Adrenal gland (tissue), 19 donors: ENCODE measurements at places on chromosomes 16 and 17. TPM values are rescaled to one million over a fixed set of nuclear protein-coding genes. Genes with fewer than 3 reads are reported as not detected.

- H3K27ac ChIP-seq, result no peak overlapping the region
- no peaks in the 10 kb centered on the region for H3K36me3 ChIP-seq
- H3K4me1 ChIP-seq, result no peaks in the 10 kb centered on the region
- H3K4me3 ChIP-seq, result no peak overlapping the region
- no peaks in the 10 kb centered on the region for H3K27me3 ChIP-seq
- DNase-seq, result no peak
These were observed 22.4 kb upstream of the DYNLRB2 start for GRCh38 chr16:80518436-80518835.

Gene CIITA
- 21.7 TPM for total RNA-seq

DNA sequence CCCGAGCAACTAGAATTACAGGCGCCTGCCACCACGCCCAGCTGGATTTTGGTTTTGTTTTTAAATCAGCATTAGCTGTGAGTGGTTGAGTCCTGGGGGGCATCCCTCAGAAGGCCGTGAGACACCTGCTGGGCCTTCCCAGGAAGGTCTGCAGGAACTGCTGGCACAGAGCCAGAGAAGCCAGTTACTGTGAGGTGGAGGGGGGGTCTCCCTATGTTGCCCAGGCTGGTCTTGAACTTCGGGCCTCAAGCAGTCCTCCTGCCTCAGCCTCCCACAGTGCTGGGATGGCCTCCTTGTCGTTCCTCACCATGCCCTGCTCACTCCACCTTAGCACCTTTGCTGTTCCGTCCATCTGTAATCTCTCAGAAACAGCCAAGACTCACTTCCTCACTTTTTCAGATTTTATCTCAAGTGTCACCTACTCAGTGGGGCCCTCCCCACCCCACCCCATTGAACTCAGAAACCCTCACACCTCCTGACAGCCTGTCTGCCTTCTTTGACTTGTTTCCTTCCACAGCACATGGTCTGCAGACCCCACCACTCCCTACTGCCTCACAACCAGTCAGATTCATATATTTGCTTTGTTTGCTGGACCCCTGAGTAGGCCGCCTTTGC lies 62.3 kb downstream of the WSB1 start:
- no peak for DNase-seq
- no peaks in the 10 kb centered on the region for H3K36me3 ChIP-seq
- H3K4me3 ChIP-seq, result no peak overlapping the region
- H3K4me1 ChIP-seq, result peaks cover 16% of the 10 kb centered on the region

- no peak for DNase-seq
- H3K27ac ChIP-seq, result no peak overlapping the region
- peaks cover 9% of the 10 kb centered on the region for H3K4me1 ChIP-seq
These were observed 31.0 kb downstream of the PSMD12 start for GRCh38 chr17:67335245-67335835.

GRCh38 chr16:88628512-88628974 lies 9.8 kb upstream of the IL17C start:
- peaks cover 6% of the 10 kb centered on the region for H3K4me1 ChIP-seq
- H3K36me3 ChIP-seq, result no peaks in the 10 kb centered on the region
- H3K4me3 ChIP-seq, result no peak overlapping the region
- DNase-seq, result peak; percentile 85

DNA sequence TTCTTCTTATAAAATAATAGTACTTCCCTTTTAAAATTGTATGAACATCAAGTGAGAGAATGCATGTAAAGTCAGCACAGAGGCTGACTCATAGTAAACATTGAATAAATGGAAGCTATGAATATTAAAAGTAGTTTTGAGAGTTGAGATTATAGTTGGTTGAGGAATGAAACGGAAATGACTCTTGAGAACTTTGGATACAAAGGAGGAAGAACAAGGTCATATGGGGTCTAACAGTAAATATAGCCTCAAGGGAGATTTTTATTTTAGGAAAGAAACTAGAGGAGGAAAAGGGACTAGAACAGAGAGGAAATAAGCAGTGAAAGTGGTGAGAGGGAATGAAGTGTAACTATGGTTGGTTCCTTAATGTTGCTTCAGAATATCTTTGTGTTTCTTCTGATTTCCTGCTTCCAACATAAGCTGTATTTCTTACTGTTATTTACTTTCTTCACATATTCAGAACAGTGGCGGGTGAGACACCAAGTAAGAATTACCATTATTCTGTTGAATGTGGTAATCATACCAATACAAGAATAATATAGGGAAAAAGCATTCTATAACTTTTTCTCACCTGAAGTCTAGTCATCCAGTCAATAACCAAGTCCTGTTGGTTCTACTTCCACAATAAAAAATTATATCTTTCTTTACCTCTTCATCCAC lies 165.1 kb downstream of the CHD9 start:
- H3K36me3 ChIP-seq, result peaks cover 17% of the 10 kb centered on the region
- peaks cover 71% of the 10 kb centered on the region for H3K4me1 ChIP-seq
- H3K4me3 ChIP-seq, result no peak overlapping the region

- no peak overlapping the region for H3K4me3 ChIP-seq
- no peak overlapping the region for H3K27ac ChIP-seq
- H3K27me3 ChIP-seq, result no peaks in the 10 kb centered on the region
- DNase-seq, result no peak
These were observed 142.5 kb upstream of the HS3ST2 start for GRCh38 chr16:22671301-22672076.

GRCh38 chr17:57632294-57632693 lies 112.8 kb downstream of the CCDC182 start:
- H3K36me3 ChIP-seq, result no peaks in the 10 kb centered on the region
- H3K4me3 ChIP-seq, result no peak overlapping the region
- H3K27ac ChIP-seq, result no peak overlapping the region
- no peaks in the 10 kb centered on the region for H3K27me3 ChIP-seq

DNA sequence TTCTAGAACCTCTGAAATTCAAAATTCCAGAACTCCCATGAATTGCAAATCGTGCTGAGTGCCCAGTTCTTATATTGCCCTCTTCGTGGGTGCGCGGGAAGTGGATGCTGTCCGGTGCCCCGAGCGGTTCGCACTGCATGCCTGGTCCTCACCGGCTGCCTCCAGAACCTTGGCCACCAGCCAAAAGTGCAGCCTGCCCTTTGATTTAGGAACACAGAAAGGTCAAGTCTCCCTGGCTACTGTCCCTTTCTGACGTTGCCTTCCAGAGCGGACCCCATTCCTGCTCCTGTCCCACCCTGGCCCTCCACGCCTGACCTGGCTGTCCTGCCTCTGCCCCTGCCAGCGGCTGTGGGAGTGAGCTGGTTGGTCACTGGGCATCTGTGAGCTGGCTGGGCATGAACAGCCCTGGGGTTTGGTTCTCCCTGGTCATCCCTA lies 9.7 kb downstream of the NEUROD2 start:
- H3K4me1 ChIP-seq, result peaks cover 16% of the 10 kb centered on the region
- H3K4me3 ChIP-seq, result no peak overlapping the region
- DNase-seq, result no peak
- peaks cover 86% of the 10 kb centered on the region for H3K27me3 ChIP-seq
- no peaks in the 10 kb centered on the region for H3K36me3 ChIP-seq

Gene DNAAF8
- total RNA-seq, result 3.3 TPM

Gene PPP4C
- 85.9 TPM for total RNA-seq

DNA sequence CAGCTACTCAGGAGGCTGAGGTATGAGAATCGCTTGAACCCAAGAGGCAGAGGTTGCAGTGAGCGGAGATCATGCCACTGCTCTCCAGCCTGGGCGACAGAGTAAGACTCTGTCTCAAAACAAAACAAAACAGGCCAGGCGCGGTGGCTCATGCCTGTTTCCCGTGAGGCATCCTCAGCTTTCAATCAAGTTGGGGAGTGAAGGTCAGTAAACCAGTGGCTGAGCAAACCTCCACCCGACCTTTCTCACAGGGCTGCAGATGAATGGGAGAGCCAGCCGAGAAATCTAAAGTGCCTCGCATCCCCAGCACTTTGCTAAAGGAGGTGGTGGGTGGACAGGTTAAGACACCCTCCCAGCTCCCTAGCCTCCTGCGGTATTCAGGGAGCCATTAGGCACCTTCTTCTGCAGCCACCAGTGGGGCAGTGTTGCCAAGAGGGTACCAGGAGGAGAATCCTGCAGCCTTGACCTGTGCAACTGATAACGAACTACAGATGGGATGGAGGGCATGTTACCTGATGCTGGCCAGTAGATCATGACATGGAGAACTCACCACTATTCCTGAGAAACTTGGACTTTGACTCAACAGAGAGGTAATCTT lies 59.0 kb downstream of the KPNA2 start:
- DNase-seq, result no peak
- no peak overlapping the region for H3K4me3 ChIP-seq
- no peaks in the 10 kb centered on the region for H3K4me1 ChIP-seq
- H3K27me3 ChIP-seq, result no peaks in the 10 kb centered on the region

DNA sequence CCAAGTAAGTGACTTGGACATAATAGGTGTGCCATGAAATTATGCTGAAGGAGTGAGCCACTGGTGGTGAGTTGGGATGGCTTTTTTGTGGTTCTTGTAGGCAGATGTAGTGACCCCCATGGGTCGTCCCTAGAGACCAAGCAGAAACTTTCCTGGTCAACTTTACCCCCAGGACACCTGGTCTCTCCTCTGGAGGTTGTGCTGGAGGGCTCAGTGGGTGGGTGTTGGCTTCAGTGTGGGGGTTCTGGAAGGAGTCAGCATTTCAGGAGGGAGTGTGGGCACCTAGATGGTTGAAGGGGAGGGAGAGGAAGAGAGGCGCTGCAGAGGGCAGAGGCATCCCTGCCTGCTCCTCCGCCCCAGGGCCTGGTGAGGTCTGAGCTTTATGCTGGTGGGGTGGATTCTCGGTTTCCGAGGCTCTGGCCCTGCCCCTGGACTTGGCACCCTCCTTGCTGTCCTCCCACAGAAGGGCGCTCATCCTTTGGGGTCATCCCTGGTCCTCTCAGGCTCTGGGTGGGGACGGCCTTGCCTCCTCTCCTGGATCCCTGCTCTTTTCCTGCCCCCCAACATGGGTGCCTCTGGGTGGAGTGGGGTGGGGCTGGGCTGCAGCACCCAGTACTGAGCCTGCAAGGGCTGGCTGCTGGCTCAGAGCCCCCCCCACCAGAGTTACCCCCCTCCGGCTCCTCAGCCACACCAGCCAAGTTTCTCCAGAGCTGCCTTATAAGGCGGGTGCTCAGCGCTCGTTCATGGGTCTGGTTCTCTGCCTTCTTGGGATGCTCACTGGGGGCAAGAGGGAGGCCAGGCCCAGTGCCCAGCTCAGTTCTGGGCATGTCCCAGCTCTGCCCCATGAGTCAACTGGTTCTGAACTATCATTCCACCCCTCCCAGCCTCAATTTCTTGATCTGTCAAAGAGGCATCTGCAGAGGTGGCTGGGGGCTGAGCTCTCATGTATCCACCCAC lies 266.8 kb downstream of the SEC14L1 start:
- peaks cover 9% of the 10 kb centered on the region for H3K4me1 ChIP-seq
- H3K27me3 ChIP-seq, result no peaks in the 10 kb centered on the region
- peak overlapping the region; percentile 37 for H3K27ac ChIP-seq
- H3K4me3 ChIP-seq, result no peak overlapping the region
- H3K36me3 ChIP-seq, result peaks cover 12% of the 10 kb centered on the region

DNA sequence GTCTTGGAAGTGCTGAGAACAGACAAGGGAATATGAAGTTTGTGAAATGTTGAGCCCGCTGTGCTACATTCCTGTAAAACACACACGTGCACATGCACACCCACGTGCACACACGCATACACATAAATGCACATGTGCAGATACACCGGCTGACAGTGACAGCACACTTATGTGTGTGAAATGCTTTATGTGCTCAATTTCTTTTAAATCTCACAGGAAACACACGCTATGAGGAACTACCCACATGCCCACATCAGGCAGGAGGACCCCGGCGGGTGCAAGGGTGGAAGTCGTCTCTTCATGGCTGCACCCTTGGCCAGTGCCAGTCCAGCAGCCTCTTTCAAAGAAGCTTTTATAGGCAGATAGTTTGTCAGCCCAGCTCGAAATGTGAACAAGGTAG lies 561 bp upstream of the WFDC1 start:
- H3K27me3 ChIP-seq, result no peaks in the 10 kb centered on the region
- H3K4me3 ChIP-seq, result peak overlapping the region; percentile 48
- no peaks in the 10 kb centered on the region for H3K36me3 ChIP-seq
- H3K27ac ChIP-seq, result peak overlapping the region; percentile 57

GRCh38 chr16:1019231-1020090 lies 37.9 kb downstream of the SOX8 start:
- DNase-seq, result no peak
- H3K27ac ChIP-seq, result no peak overlapping the region
- H3K27me3 ChIP-seq, result peaks cover 12% of the 10 kb centered on the region
- no peaks in the 10 kb centered on the region for H3K4me1 ChIP-seq
- H3K36me3 ChIP-seq, result no peaks in the 10 kb centered on the region
- H3K4me3 ChIP-seq, result no peak overlapping the region

Gene KATNIP
- total RNA-seq, result 20.6 TPM

- H3K4me1 ChIP-seq, result no peaks in the 10 kb centered on the region
- no peaks in the 10 kb centered on the region for H3K27me3 ChIP-seq
- no peaks in the 10 kb centered on the region for H3K36me3 ChIP-seq
- H3K4me3 ChIP-seq, result no peak overlapping the region
These were observed 3.3 kb upstream of the HIGD1B start for GRCh38 chr17:44844390-44844830.

- H3K27me3 ChIP-seq, result peaks cover 22% of the 10 kb centered on the region
- no peak overlapping the region for H3K27ac ChIP-seq
- H3K4me1 ChIP-seq, result peaks cover 11% of the 10 kb centered on the region
These were observed 2.1 kb downstream of the CA7 start for GRCh38 chr16:66846266-66846665.

DNA sequence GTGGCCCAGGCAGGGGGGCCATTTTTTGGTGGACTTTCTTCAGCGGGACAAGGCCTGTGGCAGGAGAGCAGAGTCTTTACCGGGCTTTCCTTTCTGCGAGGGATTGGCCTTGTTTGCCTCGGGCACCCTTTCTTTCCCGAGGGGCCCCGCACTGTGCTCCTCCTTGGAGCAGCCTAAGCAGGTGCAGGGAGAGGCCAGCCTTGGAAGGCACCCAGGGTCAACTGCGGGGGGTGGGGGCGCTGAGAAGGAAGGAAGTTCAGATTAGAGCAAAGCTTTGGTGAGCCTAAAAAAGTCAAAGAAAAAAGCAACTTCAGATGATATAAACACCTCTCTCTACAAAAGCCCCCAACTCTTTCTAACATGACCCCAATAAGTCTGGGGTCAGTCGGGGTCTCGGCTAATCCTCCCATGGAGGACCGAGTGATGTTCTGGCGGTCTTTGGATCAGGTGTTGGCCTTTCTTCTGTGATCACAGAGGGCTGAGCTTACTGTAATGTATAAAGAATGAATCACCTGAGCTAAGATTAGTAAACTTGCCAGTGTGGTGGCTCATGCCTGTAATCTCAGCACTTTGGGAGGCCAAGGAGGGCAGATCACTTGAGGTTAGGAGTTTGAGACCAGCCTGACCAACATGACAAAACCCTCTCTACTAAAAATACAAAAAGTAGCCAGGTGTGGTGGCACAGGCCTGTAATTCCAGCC lies 63.0 kb downstream of the PGS1 start:
- H3K36me3 ChIP-seq, result no peaks in the 10 kb centered on the region
- no peak for DNase-seq
- no peak overlapping the region for H3K27ac ChIP-seq
- no peak overlapping the region for H3K4me3 ChIP-seq
- H3K4me1 ChIP-seq, result no peaks in the 10 kb centered on the region
